A549 (cell line): ENCODE measurements at places on chromosomes 2 and 18.

DNA sequence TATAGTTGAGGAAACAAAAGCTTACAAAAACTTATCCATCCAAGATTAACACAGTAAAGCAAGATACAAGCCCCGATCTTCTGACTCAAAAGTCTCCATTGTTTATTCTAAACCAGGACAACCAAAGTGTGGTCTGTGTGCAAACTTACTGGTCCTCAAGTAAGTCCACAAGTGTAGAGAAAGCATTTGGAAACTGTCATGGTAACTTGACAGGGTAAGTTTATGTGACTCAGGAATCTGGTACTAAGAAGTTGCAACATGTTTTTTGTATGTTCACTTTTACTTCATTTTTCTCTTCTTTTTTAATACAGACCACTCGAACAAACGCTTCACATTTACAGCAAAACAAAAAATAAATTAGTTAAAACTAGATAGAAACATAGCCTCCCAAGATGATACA lies 9.4 kb downstream of the MBD2 start:
- no peak for DNase-seq

DNA sequence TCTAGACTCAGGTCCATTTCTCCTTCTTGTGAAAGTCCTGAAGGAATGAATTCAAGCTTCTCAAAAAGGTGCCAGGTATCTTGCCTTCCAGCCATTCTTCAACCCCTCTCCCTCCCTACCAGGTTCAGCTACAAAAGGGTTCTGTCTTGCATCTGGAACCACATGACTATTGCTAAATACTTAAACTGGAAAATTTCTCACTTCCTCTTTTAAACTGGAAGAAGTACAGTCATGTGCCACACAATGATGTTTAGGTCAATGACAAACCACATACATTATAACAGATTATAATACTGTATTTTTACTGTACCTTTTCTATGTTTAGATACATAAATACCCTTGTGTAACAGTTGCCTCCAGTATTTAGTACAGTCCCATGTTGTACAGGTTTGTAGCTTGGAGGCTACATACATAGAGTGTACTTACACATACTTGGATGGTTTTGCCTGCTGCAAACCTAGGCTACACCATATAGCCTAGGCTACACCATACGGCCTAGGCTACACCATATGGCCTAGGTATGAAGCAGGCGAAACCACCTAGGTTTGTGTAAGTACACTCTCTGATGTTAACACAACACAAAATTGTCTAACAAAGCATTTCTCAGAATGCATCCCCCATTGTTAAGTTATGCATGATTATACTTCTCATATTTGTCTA lies 142.0 kb upstream of the DNMT3A start:
- no peak for DNase-seq

DNA sequence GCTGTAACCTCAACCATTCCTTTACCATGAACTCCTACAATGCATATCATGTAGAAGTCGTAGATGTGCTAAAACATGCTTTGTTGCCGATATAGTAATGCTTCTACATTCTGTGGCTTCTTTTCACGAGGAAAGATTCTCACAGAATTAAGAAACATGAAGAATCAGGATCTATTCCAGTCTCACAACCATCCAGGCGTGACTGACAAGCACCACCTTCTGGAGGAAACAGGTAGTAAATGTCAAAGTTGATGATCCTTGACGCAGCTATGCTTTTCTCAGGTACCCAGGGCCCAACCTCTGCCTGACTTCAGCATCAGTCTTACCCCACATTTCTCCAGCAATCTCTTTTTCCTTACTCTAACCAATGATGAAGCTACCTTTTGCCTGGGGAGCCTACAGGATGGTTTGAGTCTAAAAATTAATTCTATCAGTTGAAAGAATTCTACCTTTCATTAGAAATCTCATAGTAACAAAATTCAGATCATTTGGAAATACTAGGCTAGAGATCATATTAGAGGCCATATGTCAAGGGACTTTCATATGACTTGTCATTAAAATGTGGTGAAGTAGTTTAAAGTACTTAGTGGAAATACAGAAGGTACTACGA lies 123.3 kb upstream of the RND3 start:
- peak; percentile 72 for DNase-seq

GRCh38 chr2:8134473-8134932 lies 547.4 kb upstream of the ID2 start:
- no peak for DNase-seq

DNA sequence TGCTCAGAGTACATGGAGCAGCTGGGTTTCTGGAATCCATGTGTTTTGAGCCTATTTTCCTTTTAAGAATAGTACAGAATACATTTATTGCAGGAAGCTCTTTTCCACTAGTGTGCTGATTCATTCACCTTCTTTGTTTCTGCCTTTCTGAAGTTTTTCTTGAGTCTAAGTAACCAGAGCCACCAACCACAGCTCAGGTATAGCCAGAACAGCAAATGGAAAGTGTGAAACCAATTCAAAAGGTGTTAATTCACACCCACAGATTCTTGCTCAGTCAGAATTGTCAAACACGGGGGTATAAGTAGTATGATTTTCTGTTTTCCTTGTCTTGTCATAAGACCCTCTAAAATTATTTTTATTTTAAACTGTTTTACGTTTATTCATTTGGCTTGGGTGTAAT lies 75.9 kb upstream of the DYNAP start:
- no peak for DNase-seq

DNA sequence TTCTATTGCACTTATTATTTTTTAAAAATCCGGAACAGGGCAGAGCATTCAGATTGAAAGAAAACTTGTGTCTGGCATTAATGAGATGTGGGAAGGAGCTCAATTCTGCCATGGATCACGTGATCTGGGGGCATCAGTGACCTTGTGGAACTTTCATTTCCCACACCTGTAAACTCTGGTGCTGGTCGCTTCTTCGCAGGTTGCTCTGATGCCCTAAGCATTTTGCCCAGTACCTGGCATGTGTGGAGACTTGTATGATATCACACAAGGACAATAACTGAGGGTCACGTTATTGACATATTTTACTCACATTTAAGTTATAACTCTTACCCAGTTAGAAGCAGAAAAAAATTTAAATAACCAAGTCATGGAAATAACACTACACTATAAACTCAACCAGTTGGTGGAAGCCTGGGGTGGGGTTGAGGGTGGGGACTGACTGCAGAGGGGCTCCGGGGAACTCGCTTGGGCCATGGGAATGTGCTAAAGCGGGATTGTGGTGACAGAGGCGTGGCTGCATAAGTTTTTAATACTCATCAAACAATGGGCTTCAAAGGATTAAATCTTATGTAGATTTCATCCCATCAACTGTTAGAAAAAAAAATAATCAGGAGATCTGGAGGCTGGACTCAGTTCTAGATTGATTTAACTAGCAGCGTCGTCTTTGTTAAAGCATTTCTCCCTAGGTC lies 36.5 kb downstream of the ST3GAL5 start:
- DNase-seq = no peak

- DNase-seq = no peak
Observed at GRCh38 chr18:5973099-5973498, 77.8 kb upstream of the TMEM200C start.

GRCh38 chr18:78758496-78758895 lies 221.1 kb upstream of the SALL3 start:
- DNase-seq = no peak

DNA sequence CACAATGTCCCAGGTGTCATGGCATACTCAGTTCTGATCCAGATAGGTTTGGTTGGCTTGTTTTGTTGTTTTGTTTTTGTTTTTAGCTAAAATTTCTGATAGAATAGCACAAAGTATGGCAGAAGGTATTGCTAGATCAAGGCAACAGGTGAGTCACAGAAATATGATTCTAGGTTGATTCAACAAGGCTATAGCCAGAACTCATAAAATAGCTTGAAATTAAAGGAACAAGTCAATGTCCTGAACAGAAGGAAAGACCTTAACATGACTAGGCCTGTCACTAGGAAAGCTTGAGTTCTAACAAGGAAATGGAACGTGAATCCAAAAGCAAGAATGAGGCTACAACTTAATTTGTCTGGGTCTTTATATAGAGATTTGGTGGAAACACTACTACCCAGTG lies 157.1 kb downstream of the GALNT3 start:
- DNase-seq = no peak

- DNase-seq = no peak
Observed at GRCh38 chr2:230816735-230817134, 48.0 kb upstream of the ITM2C start.

DNA sequence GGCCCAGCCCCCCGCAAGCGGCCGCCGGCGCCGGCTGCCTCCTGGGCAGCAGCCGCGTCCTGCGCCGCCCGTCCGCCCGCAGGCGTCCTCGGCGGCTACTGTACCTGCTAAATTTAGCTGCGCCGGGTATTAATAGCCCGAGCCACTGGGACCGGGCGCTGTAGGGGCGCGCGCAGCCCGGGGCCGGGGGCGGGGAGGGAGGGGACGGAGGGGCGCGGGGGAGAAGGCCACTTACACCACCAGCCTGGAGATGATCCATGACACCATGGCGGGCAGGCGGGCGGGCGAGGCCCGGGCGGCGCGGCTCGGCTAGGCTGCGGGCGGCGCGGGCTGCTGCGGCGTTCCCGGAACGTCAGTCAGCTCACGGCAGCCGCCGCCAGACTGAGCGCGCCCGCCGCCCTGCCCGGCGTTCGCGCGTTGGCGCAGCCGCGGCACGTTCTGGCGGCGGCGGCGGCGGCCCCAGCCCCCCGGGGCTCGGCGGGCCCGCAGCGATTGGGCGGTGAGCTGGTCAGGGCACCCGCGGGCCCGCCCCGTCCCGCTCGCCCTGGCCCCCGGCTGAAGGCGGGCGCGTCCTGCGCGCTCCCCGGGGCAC lies at the start of gene REEP1:
REEP1 (minus strand) TSS at position 383 of the 592 bp plus-strand sequence; CDS start at position 267, 116 bp downstream.
- DNase-seq = peak; percentile 34

DNA sequence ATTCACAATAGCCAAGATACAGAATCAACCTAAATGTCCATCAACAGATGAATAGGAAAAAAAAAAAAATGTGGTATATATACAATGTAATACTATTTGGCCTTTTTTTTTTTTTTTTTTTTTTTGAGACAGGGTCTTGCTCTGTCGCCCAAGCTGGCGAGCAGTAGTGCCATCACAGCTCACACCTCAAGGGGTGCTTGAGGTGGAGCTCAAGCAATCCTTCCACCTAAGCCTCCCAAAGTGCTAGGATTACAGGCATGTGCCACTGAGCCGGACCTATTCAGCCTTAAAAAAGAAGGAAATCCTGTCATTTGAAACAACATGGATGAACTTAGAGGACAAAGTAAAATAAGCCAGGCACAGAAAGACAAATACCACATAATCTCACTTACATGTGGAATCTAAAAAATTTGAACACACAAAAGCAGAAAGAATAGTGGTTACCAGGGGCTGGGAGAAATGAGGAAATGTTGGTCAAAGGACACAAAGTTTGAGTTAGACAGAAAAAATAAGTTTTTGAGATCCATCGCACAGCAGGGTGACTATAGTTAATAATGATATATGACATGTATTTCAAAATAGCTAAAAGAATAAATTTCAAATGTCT lies 26.0 kb downstream of the TLK1 start:
- DNase-seq = no peak

- DNase-seq = no peak
Observed at GRCh38 chr2:236254674-236255073, 9.5 kb downstream of the ASB18 start.

DNA sequence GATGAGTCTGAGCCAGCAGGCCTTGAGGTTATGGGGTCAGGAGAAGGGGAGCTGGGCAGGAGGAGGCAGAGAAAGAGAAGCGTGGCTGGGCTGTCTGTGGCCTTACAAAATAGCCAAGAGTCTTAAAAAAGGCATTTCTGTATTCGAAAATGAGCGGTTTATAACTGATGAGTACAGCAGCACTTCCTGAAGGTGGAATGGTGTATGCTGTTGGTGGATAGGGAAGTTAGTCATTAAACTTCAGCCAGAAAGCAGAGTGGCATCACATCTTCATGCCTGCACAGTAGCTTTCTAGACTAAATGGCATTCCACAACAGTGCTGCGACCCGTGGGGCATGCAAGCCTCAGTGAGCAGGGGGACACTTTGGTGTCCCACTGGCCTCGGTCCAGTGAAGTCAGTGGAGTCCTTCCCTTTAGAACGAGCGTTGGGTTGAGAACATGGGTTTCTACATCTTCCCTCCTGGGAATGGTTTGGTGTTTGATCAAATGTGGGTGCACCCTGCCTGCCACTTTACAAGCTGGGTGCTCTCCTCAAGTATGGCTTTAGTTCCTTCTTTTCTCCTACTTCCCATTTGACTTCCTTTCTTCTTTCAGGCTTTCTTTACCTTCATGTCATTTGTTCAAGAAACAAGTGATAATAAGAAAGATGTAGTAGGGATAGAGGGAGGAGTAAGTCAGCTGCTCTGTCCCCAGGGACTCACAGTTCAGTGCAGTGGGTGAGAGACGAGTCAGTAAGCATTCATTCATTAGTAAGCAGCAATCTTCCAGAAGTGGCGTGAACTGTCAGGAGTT lies 96.3 kb downstream of the ARMC9 start:
- no peak for DNase-seq

DNA sequence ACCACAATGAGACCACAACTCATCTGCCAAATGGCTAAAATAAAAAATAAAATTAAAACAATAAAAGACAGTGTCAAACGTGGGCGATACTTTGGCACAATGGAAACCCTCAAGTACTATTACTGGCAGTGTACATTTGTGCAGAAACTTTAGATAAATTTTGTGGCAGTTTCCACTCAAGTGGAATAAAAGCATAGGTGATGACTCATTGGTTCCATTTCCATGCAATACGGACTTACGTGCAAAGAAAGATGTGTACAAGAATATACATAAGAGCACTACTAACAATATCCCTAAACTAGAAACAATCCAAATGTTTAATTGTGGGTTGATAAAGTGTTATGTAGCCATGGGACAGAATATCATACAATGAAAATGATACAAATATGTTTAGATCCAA lies 259.0 kb upstream of the HNMT start:
- no peak for DNase-seq

GRCh38 chr18:25979369-25980040 lies 110.9 kb downstream of the SS18 start:
- DNase-seq = no peak

GRCh38 chr2:1049691-1050090 lies 99.0 kb downstream of the SNTG2 start:
- DNase-seq = no peak

DNA sequence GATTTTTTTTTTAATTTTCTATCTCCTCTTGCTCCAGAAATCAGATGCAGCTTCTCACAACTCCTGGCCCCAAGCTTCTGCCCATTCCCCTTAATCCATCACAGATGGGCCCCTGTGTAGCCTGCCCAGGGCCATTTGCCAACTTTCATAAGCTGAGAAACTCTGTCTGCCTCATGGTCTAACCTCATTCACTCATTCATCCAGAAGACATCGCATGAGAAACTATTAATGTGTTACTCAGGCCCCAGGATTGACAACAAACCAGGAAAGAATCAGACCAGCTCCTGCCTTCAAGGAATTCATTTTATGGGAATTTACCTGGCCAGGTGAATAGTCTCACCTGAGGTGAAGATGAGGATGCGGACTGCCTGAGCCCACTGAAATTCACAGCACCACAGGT lies 35.0 kb downstream of the SLC14A2 start:
- DNase-seq = no peak
